ENCODE measurements at places on chromosomes 2 and 18. TPM values are rescaled to one million over a fixed set of nuclear protein-coding genes. Genes with fewer than 3 reads are reported as not detected.

The VAMP5 gene
- 113 TPM for total RNA-seq

The UGGT1 gene
- total RNA-seq, result 34.3 TPM

DNA sequence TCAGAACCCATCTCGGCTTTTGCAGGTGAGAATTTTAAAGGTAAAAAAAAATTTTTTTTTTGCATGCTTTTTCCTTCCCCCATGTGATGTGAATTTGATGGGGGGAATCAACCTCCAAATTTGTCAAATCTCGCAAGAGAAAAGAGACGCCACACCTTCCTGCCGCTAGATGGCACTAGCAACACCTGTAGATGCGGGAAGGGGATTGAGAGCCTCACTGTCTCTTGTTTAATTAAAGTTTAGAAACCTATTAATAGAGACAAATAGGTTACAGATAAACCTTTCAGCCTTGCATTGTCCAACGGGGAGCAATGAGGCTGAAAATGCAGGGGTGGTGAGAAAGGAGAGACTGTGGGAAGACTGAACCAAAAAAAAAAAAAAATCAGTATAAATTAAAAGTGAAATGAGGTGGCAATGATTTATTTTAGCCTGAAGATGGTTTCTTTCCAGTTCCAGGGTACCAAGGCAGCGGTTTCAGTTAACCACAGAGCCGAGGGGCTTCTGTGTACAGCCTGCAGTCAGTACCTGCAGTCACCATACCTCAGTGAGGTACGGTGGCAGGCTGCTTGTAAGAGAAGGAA, 84.6 kb downstream of the NRP2 start:
- peak; percentile 82 for DNase-seq

DNA sequence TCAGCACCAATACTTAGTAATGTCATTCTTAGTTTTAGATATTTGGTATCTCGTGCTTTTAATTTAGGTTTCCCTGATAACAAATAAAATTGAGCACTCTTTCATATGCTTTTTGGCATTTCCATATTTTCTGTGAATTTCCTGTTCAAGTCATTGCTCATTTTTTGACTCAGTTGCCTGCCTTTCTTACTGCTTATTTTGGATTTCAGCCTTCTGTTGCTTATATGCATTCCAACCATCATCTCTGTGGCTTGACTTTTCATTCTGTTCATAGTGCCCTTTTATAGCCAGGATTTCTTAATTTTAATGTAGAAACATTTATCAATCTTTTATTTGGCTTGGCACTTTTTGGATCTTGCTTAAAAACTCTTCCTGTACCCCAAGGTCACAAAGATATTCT, 14.5 kb upstream of the KIF3C start:
- DNase-seq, result no peak

DNA sequence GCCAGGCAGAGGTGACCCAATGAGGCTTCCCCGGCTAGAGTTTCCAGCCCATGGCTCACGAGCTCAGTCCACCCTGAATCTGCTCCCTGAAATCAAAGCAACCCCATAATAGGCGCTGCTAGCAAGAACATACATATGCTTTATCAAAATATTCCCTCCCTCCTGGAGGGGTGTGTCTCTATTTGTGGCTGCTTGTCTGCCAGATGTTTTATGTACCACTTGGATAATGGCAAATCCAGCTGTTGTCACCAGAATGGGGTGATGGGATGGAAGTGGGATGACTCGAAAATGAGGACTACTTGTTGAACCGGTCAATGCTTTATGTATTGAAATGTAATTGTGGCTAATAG, 152.0 kb downstream of the GALNT14 start:
- no peak for DNase-seq
